ENCODE measurements at places on chromosomes 5 and 9.

DNA sequence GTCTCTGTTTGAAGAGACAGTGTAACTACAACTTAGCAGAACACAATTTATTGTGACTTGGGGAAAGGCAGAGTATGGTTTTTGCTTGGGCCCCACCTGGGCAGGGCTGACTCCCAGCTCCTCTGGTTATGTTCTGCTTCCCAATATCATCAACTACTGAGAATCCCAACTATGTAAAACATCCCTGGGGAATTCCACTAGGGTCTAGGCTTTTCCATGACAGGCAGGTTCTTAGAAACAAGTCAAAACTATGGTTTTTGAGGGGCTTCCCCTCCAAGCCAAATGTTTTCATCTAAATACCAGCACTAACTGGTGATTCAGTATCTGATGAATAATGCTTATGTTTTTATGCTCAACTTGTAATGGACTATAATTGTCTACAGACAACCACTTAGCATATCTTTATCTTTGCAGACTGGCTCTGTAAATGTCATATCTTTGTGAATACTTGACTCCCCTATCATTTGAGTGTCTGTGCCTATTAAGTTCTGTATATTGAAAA lies 409.5 kb downstream of the PDE4D start:
- no peak for DNase-seq

DNA sequence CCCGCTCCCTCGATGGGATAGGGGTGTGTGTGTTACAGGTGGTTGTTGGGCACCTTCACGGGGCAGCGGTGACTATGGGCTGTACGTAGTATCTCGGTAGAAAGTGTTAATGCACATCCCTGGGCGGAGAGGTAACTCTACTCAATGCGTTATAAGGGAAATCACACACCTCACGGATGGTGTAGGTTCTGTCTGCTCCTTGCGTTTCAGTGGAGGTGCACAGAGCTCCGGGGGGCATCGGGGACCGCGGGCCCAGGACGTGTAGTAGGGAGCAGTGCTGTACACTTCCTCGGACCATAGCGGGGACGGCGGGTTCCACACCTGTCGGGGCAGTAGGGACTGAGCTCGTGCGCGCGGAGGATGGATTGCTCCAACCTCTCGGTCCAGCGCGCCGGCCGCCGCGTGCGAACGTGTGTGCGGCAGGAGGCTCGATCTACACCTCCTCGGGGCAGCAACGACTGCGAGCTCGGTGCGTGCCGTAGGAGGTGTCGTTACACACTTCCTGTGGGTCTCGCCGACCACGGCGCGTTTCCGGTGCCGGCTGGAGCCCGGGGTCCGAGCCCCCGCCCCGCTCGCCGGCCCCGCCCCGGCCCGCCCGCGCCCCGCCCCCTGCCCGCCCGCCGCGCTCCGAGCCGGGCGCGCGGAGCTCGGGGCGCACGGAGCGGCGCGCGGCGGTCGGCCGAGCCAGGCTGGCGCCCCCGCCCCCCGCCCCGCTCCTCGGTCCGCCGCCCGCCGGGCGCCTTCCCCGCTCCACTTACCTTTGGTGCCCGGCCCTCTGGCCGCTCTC lies at the start of gene KIAA1958:
KIAA1958 (plus strand) TSS at position 607 of the 787 bp plus-strand sequence. CDS start 87,254 bp downstream, outside the sequence.
- peak; percentile 55 for DNase-seq

GRCh38 chr5:165714598-165714997 lies 2209.2 kb downstream of the MAT2B start:
- no peak for DNase-seq

- DNase-seq, result no peak
Observed at GRCh38 chr5:90680921-90681563, 122.4 kb downstream of the ADGRV1 start.

- no peak for DNase-seq
Observed at GRCh38 chr9:124869466-124869985, 7.6 kb downstream of the ARPC5L start.

GRCh38 chr9:135526089-135526729 lies 5.0 kb downstream of the LCN1 start:
- DNase-seq, result no peak

- no peak for DNase-seq
Observed at GRCh38 chr9:32260151-32260862, 124.1 kb upstream of the ACO1 start.

DNA sequence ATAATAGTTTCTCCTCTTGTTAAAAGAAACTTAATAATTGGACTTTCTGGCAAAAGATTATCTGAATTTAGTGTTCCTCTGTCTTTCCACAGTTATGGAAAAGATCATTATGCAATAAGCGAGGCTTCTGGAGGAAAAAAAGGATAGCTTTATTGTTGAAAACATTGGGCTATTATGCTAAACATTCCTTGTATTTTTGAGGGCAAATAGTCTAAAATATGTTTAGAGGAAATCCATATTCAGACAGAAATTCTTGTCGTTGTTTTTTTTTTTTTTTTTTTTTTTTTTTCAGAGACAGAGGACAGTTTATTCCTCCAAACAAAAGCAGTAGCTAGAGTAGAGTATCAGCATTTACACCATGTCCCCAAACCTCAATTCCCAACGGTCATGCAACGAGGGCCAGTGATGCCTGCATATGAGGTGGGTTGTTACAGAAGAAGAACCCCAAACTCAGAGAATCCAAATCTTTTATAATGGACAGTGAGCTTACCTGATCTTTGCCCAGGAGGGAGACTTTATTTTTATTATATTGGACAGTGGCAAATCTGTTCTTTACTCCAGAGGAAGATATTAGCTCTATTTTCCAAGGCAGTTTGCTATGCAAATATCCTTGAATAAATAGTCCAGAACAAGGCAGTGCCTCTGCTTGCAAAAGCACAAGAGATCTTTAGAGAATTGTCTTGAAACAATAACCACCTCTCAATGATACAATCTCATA lies 48.4 kb upstream of the CDK5RAP2 start:
- no peak for DNase-seq

GRCh38 chr5:134490925-134491271 lies 34.6 kb upstream of the JADE2 start:
- no peak for DNase-seq

GRCh38 chr9:15475923-15476536 lies 34.7 kb downstream of the PSIP1 start:
- DNase-seq, result no peak

DNA sequence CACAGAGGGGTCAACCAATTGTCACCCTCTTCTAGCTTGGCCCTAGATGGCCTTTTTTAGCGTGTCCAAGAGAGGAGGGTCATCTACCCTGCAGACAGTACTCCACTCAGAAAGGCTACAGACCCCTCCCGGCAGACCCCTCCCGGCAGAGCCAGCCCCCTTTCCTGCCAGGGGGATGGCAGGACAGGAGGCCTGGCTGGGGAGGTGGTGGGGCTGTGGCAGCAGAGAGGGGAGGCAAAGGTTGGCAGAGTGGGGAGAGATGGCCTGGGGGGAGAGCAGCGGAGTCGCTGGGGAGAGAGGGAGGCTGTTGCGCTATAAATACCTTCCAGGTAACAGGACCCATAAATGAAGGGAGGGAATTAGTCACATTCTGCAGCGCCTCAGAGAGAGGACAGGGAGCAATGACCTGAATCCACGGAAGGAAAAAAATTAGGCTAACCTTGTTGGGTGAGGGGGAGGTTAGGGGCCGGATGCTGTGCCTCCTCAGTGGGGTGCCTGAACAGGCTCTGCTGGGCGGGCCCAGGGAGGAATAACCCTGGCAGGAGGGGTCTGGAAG lies 32.9 kb upstream of the PSD2 start:
- DNase-seq, result no peak

- DNase-seq, result no peak
Observed at GRCh38 chr5:131416729-131417128, 152.9 kb downstream of the CDC42SE2 start.

DNA sequence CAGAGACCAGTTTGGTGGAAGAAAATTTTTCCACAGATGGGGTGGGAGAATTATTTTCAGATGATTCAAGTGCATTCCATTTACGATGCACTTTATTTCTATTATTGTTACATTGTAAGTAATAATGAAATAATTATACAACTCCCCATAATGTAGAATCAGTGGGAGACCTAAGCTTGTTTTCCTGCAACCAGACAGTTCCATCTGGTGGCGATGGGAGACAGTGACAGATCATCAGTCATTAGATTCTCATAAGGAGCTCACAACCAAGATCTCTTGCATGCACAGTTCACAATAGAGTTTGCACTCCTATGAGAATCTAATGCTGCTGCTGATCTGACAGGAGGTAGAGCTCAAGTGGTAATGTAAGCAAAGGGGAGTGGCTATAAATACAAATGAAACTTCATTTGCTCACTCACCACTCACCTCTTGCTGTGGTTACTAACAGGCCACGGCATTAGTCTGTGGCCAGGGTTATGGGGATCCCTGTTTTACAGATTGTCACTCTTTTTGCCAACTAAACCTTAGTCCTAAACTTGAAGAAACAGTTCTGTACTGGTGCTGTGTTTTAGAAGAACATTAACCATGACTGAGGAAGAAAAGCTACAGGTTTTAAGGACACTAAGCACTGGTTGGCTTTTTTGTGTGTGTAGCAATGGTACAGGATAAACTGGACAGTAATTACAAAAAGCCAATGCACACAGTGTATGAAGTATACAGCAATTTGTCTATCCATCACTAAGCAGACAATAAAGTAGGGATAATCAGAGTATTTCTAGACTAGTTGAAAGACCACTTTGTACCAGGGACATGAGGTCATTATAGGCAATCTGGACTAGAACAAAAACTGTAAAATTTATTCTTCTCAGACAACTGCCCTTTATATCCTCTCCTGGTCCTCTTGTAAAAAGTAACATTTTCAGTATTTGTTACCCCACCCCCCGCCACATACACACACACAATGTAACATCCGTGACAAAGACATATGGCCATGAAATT lies 9.9 kb downstream of the TMEM232 start:
- no peak for DNase-seq

DNA sequence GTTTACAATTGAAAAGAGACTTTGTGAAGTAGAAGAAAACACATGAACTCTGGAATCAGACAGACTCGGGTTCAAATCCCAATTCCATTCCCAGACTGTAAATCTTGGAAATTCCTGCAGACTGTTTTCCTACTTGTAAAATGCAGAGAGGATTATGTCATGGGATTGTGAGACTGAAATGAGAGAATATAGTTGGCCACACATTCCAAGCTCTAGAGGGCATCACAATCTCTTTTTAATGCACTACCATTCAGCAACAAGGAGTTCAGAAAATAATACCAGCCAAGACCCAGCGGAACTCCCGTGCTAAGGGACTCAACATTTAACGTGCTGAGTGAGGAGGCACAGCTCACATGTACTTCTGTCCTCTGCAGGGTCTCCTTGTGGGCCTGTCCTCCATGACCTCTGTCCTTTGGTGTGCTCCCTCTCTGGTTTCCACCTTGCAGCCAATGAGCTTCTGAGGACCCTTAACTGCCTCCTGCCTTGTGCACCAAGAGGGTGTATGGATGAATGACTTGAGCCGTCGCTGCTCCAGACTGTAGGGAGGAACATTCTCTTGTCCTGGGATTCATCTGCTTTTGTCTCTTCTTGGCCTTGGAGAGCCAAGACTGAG lies 263.5 kb downstream of the NTRK2 start:
- DNase-seq, result no peak

DNA sequence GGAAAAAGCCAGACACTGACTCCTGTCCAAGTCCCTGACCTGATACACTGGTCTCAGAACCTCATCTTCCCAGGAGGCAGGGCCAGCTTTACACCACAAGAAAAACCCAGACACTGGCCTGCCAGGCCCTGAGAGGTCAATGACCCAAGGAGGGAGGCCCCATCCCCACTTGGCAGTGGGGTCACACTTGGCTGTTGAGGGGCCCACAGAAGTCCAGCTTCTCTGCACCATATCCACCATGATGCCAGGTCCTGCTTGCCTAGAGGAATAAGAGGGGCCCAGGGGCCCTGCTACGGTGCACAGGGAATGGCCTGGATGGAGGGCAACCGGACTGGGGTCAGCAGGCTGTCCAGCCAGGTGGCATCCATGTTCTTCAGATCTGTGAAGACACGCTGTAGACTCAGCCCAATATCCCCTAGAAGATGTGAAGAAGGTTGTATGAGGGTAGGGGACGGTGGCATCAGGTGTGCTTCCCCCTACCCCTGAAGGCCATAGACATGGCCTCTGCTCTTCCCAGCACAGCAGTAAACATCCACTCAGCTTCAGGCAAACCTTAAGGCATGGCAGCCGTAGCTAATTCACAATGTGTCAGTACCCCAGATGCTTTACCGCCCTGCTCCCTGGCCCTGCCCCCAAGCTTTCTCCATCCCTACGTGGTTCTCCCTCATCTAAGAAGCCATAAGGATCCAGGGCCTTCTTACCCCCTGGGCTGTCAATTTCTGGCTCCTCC lies 6.7 kb downstream of the IRF1 start:
- no peak for DNase-seq

DNA sequence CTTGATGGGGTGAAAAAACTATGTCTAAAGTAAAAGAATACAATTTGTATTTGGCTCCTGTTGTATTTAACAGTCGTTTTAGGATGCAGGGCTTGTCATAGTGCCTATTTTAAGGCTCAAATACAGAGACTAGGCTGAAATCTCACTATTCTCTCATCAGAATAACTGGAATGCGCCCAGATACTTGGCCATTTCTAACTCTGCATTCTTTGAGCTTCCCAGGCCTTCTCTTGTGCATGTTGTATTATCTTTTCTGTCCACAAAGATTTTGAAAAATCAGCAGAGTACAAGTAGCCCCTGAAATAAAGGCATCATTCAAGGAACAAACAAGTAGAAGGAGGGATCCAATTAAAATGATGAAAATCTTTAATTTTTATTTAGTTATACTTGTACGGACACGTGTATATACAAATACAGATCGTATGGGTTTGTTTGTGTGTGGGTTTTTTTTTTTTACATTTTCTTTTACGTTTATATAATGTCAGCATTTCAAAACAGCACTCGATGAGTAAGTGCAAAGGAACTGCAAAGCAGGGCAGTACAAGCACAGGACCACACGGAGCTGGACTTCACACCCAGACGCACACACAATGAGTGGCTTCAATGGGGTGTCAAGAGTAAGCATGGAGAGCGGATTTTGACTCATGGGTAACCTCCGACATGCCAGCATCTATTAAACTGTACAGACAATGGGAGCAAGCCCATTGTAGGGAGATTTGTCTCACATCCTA lies 294.0 kb downstream of the EFNA5 start:
- DNase-seq, result no peak

GRCh38 chr5:80761966-80762365 lies 107.2 kb upstream of the DHFR start:
- DNase-seq, result no peak

GRCh38 chr9:35813434-35814105 lies 1.3 kb downstream of the HINT2 start:
- no peak for DNase-seq

- DNase-seq, result no peak
Observed at GRCh38 chr5:53482717-53483638, 2.5 kb downstream of the FST start.

GRCh38 chr5:52822437-52822836 lies 34.7 kb downstream of the ITGA1 start:
- DNase-seq, result no peak

GRCh38 chr5:52709167-52709925 lies 78.4 kb upstream of the ITGA1 start:
- no peak for DNase-seq

GRCh38 chr9:563200-563599 lies 278.3 kb upstream of the DMRT1 start:
- DNase-seq, result no peak

- DNase-seq, result peak; percentile 83
Observed at GRCh38 chr9:109856785-109857184, 76.8 kb downstream of the PALM2AKAP2 start.

GRCh38 chr5:119512277-119512676 lies 60.0 kb downstream of the HSD17B4 start:
- DNase-seq, result no peak

Measured in nucleus accumbens (tissue), 56 donors.